ENCODE measurements at places on chromosomes 13 and 19. TPM values are rescaled to one million over a fixed set of nuclear protein-coding genes. Genes with fewer than 3 reads are reported as not detected.

- DNase-seq: peak; percentile 74
These were observed 21.7 kb upstream of the LAMP1 start for GRCh38 chr13:113275387-113275786.

- DNase-seq: peak; percentile 40
These were observed 612.1 kb downstream of the TBC1D4 start for GRCh38 chr13:74869846-74870245.

- DNase-seq: no peak
These were observed 840 bp upstream of the LILRA4 start for GRCh38 chr19:54339646-54340358.

DNA sequence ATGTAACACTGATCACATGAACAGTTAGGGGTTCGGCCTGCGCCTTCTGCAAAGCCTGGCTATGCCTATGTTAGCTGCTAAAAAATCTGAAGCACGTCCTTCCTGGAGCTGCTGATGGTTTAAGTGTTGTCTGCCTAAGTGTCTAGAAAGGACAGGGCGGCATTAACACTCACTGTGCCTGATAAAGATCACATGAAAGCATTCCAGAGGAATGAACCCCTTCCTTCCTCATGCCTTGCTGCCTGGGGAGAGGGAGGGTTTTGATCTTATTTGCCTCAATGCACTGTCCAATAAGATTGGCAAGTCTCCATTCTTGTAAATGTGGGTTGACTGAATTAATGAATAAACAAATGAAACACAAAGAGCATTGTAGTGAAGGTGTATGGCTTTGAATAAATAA lies 5.2 kb downstream of the DOCK9 start:
- no peak for DNase-seq

GRCh38 chr13:43744261-43745031 lies 42.3 kb downstream of the ENOX1 start:
- no peak for DNase-seq

Gene ZNF578
- total RNA-seq: 2.0 TPM

GRCh38 chr13:97468331-97468730 lies 34.4 kb downstream of the RAP2A start:
- DNase-seq: no peak

GRCh38 chr13:111853721-111854120 lies 213.2 kb upstream of the SOX1 start:
- DNase-seq: no peak

GRCh38 chr19:29680447-29680846 lies 15.2 kb downstream of the PLEKHF1 start:
- DNase-seq: no peak

DNA sequence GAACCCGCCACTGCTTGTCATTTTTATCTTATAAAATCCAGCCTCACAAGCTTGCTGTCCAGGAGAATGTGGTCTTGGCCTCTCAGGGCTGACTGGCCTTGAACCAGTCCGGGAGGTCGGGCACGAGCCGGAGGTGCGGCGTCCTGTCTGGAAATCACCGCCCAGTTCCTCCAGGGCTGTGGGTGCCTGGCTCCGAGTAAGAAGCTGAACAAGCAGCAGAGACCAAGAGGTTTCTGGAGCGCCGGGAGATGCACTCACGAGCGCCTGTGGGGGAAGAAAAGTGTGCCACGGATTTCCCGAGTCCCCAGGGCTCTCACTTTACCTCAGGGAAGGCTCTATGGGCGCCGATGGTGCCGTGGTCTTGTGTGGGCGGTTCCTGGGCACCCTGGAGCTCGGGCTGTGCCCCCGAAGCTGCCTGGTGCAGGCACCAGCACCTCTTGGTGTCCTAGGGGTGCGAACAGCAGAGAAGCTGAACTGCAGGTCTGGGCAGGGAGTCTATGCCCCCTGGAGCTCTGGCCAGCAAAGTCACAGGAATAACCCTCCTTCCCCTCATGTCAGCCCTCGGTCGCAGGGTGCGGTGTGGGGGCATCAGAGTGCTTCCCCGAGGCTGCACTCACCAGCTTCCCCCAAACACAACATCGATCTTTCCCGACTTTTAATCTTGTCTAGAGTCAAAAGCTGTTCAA lies 50.0 kb downstream of the GAS6 start:
- DNase-seq: no peak

Gene CCDC194
- not detected for total RNA-seq

DNA sequence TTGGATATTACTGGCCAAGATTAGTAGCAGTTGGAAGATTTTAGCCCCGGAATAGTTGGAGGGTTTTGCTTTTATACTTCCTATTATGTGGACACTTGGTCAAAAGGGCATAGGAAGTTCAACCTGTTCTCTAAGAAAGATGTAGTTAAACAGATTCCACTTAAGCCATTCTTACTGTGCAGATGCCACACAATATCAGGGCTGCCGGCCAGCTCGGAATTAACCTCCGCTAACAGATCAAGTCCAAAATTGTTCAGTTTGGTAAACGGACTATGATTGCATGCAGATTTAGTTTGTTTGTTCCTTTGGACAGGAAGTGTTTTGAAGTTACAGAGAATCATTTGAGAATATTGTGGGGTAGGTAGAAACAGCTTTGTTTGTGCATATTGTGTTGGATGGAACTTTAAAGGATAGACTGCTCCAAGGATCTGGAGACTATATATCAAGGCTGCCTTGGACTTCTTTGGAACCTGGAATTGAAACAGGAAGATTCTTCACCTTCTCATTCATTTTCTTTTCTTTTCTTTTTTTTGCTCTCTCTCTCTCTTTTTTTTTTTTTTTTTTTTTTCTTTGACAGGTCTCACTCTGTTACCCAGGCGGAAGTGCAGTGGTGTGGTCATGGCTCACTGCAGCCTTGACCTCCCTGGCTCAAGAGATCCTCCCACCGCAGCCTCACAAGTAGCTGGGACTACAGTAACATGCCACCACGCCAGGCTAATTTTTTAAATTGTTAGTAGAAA lies 5.0 kb upstream of the SPRY2 start:
- no peak for DNase-seq

DNA sequence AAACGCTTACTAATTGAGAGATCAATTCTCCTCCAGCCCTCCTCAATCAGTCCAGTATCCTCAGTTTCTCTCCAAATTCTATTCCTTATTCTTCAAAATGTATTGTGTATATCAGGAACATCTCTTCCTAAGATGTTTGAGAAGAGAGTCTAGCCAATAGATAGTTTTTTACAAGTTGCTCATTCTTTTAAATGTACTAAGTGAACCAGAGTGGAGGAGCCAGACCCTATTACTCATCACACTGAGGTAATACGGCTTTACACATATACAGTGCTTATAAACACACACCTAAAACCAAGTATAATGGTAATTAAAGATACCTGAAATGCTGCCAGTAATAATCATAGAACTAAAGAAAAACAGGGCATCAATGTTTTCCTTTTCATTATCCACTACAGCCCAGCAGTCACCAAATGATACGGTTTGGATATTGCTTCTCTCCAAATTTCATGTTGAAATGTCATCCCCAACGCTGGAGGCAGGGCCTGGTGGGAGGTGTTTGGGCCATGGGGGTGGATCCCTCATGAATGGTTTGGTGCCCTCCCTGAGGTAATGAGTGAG lies 45.2 kb upstream of the HMGB1 start:
- DNase-seq: no peak

DNA sequence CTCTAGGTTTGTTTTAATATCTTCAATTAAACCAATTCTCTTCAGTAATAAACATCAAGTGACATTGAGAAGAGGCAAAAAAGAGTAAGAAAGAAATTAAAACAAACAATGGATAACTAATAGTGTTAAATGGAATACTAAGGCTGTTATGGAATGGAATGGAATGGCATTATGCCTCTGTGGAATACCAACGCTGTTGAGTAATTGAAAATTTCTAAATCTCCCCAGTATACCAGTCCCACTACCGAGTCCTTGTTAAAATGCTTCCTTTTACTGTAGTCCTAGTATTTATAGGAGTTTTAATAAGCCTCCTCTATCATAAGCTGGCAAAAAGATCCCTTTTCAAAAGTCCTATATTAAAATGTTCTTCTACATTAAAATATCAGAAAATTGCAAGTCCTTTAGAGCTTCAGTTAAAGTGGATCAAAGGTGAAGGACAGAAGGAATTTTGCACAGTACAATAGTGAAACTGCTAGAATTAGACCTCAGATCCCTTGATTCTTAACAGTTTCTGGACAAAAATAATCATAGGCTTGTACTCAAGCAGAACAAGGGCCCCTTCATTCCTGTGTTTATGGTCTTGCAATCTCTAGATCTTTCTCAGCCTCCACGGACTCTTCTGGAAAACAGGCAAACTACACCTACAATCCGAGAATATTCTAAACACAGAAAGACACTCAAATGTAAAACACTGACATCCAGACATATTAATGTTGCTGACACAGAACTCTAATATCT lies 128.2 kb downstream of the PCDH9 start:
- no peak for DNase-seq

DNA sequence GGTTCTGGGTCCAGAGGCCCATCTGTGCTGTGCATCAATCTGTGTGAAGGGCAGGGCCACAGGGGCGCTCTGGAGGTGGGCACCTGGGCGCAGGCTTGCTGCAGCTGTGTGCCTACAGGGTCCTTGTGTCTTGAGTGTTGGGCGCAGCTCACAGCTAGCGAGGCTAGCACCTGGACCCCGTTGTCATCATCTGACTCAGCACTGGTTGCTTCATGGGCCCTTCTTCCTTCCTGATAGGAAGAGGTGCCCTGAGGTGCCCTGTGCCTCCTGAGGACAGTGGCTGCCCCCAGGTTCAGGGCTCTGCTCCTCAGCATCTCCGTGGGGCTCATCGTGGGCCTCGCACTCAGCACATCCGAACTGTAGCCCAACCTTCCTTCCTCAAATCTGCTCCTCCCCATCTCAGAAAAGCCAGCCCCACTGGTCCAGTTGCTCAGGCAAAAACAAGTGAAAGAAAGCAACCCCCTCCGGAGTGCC lies 54.8 kb downstream of the GATAD2A start:
- DNase-seq: no peak

DNA sequence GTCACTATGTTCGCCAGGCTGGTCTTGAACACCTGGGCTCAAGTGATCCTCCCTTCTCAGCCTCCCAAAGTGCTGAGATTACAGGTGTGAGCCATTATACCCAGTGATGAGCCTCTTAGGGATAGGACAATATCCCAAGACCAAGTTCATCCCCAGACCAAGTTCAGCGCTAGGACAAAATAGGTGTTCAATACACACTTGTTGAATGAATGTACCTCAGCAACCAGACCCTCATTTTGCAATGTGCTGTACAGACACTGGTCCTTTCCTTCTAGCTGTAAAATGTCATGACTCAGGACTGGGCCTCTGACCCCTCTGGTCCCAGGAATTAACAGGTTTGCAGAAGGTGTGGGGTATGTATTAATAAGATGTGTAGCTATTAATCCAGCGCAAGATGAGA lies 246.0 kb downstream of the TSHZ3 start:
- no peak for DNase-seq

GRCh38 chr19:35601971-35602370 lies 10.6 kb upstream of the HAUS5 start:
- DNase-seq: no peak

- DNase-seq: no peak
These were observed 16.0 kb upstream of the KBTBD6 start for GRCh38 chr13:41148419-41149283.

Gene NLRP5
- not detected for total RNA-seq

Gene RGL3
- total RNA-seq: 5.6 TPM

Gene MEIOSIN
- not detected for total RNA-seq

DNA sequence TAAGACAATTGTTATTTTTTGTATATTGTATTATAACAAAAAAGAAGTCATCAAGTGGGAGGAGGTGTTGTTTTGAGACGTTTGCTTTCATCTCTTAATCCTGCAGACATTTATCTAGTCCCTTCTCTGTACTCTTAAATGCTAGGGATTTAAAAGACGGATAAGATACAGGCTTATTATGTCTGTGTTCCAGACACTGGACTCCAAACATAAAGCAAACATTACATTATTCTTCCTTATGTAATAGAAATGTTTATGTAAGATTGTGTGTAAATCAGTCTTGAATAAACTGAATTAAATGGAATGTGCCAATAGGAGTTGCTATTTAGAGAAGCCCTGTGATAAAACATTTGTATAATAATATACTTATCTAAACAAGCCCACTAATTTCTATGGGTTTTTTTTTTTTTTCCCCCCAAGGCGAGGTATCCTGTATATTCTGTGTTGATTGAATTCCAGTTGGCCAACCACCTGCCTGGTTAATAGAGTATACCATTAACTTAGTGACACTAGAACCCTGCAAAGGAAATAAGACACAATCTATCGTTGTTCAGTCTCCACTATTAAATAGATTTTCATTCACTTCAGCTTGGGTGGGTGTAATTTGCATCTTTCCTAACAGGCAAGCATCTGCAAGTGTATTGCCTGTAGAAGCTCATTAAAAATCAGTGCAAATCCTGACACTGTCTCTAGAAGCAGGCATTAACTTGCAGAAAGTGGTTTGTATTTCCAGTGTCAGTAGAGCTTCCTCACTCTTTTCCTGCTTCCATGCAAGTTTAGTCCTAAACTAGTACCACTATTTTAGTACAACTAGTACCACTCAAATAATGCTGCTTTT lies 69.0 kb downstream of the LRCH1 start:
- DNase-seq: no peak

Gene KCNK6
- 4.4 TPM for total RNA-seq

Gene FREM2
- not detected for total RNA-seq

Gene TEX101
- not detected for total RNA-seq

GRCh38 chr13:57311009-57311586 lies 144.1 kb downstream of the PRR20E start:
- DNase-seq: no peak

DNA sequence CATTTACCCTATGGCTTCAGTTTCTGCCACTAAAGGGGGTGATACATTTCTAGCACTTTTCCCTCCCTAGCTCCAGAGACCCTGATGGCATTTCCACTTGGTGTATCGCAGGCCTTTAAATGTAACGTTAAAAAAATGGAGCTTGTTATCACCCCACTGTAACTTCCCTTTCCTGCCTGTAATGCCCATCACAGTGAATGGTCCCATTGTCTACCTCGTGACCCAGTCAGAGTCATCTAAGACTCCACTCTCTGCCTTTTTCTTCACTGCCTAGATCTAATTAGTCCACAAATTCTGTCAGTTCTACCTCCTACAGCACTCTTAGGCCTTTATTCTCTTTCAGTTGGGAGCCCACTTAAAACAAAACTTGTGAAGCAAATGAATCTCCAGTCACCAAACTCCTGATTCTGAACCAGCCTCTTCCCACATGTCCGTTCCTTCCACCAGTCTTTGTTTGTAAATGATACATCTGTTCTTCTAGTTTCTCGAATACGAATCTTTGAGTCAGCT lies 64.8 kb downstream of the NHLRC3 start:
- DNase-seq: no peak

DNA sequence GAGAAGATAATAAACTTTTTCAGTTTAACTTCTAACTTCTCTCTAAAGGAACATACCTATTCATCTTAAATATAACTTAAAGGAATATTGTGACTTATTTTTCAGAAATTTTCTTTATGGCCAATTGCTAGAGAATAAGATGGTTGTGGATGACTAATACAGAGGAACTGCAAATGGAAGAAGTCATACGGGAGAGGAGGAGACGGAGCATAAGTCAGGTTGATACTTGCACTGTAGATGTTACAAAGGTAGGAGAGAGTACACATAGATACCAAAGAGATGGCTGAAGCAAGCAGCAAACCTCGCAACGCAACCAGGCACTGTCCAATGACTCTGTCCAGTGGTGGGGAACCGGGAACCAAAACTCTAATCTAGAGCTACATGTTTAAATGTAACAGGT lies 963.4 kb downstream of the PCDH9 start:
- DNase-seq: no peak

Data from LHCN-M2 (cell line).